ENCODE measurements at places on chromosomes 2 and 18.
A peak's percentile ranks its signal among the peaks of the same experiment; 100 is the strongest.

DNA sequence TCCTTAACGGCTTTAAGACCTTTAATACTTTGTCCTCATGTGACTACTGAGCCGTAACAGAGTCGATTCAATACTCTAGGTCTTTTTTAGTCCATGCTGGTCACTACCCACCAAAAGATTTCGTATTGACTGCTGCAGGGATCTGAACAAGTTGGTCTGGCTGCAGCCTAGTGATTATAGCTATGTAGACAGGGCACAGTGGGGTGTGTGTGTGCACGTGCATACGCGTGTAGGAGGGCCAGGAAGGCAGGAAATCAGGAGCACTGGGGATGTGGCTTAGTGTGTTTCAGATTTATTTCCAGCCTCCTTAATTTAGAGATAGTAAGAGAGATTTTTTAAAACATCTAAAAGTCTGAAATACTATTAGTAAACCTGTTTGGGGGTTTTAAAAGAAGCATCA lies 161.4 kb downstream of the MYO3B start:
- DNase-seq: no peak

DNA sequence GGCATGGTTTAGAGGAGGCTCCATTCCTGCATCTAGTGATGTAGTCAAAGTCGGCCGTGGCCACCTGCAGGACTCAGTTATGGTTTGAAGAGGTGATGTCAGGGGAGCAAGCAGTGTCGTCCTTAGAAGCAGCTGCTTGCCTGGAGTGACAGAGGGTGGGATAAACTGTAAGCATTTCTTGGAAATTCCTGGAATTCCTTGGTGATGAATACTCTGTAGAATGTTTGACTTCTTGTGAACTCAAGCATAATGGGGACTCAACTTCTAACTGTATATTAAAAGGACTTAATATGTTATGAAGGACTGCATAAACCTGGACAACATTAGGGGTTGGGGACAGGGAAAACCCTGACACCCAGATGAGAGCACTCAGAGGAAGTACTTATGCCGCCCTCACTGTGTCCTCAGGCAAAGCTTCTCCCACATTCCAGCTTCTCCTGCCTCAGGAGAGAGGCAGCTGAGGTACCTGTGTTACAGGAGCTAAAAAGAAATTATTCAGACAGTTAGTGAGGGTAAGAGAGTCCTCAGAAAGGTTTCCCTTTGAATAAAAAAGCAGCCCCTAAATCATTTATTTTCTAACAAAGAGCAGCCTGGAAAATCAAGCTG lies 459.9 kb upstream of the CELF4 start:
- DNase-seq: no peak

DNA sequence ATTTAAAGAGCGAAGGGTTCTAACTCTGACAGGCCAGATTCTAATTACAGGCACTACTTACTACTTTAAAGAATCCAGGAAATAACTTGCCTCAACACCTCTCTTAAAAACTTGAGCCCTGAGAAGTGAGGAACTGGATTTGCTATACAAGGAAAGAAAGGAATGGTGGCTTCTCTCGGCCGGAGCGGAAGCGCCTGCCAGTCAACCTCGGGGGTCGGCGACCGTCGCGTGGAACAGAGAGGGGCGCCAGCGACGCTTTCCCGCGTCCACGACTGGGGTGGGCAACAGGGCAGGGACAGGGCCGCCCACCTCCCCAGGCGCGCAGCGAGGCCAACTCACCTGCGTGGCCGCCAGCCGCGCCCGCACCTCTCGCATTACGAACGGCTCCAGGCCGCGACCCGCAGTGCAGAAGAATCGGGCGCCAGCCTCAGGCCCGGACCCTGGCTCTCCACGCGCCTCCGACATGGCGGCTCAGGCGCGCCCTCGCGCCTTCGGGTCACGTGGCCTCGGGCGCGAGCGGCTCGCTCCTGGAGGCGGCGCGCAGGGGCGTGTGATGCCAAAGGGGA lies at the start of gene THUMPD2:
TSS of gene THUMPD2 (minus strand) at position 484 of the 566 bp plus-strand sequence. CDS start at position 465, 19 bp downstream.
- DNase-seq: peak; percentile 72

GRCh38 chr2:24317491-24317920 lies 42.8 kb downstream of the ITSN2 start:
- no peak for DNase-seq

DNA sequence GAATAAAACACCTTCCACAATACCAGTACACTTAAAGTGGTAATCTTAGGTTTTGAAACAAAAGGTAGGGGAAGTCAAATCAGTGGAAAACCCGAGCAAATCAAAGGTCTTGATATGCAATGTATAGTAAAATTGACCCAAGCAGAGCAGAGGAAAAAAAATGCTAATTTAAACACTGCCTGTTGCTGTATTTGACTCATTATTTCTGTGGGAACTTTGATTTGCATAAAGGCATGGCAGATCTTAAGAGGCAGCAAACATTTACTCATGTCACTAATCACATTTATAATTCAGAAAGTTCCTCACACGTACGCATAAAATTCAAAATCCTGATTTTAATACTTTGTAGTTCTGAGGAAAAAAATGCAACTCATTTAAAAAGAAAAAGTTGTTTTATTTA lies 64.4 kb downstream of the IKZF2 start:
- DNase-seq: no peak

DNA sequence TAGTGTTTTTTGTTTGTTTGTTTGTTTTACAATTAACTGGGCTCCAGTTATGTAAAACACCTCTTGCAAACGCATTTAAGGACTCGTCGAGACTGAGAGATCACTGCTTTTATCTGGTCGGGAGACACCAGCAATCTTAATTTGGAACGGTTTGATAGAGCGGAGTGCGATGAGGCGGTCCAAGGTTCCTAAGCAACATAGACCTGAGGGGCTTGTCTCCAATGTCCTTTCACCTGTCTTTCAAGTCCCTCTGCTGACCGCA lies 729 bp upstream of the SELENOI start:
- DNase-seq: no peak

- no peak for DNase-seq
Observed at GRCh38 chr18:55777666-55778304, 189.8 kb upstream of the TCF4 start.

- no peak for DNase-seq
Observed at GRCh38 chr2:160169471-160169870, 30.6 kb downstream of the ITGB6 start.

DNA sequence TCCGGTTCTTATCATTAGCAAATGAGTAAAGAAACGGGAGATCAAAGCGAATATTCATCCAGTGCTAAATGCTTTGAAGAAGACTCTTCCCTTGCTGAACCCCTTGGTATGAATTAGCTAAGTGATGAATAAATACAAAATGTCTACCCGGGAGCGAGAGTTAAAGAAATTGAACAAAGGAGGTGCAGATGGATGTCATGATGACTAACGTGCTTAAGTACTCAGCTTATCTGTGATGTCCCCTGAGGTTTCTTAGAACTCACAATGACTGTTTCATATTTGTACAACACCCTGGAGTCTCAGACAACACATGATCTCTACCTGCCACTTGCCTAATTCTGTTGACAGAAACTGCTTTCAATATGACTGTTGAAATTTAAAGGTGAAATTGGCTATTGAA lies 148.5 kb downstream of the TMEM200C start:
- peak; percentile 85 for DNase-seq

GRCh38 chr18:48545757-48546321 lies 7.0 kb downstream of the CTIF start:
- DNase-seq: no peak

DNA sequence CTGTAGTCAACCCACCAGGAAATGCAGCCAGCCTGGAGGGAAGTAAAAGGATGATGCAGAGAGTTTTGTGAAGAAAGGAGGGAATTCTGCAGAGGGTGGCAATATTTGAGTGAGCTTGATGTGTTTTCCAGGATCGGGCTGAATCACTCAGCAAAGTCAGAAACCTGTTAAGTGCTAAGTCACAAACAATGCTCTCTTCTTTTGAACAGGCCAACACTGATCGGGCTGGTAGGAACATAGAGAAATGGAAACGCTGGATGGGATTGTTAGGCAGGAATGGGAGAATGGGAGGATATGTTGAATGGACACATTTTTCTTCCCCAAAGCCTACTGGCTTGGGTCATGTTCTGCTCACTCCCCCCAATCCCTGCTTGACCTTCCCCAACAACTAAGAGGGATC lies 36.6 kb downstream of the KCNS3 start:
- DNase-seq: no peak

GRCh38 chr2:21269382-21269781 lies 145.6 kb downstream of the TDRD15 start:
- DNase-seq: no peak

DNA sequence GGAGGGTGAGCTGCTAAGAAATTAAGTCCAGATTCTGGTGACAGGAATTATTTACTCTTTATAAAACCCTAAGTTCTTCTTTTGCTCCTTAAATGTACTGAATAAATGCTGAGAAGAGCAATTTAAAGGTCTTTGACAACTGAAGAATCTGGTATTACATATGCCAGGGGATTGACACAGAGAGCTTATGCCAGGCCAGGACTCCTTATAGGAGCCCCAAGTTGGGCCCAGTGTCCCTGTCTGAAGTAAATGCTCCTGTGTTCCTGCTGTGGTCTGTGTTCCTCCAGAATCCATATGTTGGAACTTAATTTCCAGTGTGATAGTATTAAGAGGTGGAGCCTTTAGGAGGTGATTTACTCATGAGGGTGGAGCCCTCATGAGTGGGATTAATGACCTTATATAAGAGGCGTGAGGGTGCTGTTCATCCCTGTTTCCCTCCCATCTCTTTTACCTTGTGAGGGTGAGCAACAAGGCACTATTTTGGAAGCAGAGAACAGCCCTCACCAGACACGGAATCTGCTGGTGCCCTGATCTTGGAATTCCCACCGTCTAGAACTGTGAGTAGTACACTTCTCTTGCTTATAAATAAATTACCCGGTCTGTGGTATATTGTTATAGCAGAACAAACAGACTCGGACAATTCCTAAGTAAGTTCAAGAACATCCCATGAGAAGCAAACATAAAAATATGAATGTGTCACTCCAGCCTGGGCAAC lies 39.8 kb downstream of the LYPD6 start:
- DNase-seq: no peak

GRCh38 chr2:229835596-229836283 lies 86.1 kb downstream of the TRIP12 start:
- no peak for DNase-seq

DNA sequence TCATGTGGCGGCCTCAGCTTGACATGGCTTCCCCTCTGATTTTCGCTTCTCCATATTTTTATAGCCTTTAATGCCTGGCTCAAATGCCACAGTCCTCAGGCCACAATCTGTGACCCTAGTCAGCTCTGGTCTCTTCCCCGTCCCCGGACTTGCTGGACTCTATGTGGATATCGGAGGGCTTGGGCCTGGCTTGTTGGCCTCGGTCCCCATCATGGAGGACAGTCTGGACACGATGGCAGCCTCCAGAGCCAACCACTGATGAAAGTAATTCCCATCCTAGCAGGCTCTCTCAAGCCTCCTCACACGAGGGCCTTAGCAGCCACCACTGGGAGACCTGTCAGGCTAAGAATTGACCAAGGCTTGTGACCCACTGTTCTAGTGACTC lies 61.6 kb downstream of the LPIN1 start:
- DNase-seq: no peak

GRCh38 chr18:23992941-23993280 lies 21.6 kb upstream of the TTC39C start:
- DNase-seq: no peak

- no peak for DNase-seq
Observed at GRCh38 chr2:239951129-239951734, 73.9 kb downstream of the NDUFA10 start.

DNA sequence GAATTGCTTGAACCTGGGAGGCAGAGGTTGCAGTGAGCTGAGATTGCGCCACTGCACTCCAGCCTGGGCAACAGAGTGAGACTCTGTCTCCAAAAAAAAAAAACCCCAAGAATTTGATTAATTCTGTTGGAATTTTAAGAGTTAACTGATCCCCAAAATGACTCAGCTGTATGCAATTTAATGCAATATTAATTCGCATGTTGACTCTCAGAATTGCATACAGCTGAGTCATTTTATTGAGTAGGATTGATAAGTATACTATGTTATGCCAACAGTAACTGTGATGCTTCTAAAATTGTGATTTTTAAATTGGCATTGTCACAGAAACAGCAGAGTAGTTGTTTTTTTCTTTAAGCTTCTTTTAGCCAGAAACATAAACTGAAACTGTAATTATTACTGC lies 19.6 kb downstream of the MSH2 start:
- DNase-seq: no peak

DNA sequence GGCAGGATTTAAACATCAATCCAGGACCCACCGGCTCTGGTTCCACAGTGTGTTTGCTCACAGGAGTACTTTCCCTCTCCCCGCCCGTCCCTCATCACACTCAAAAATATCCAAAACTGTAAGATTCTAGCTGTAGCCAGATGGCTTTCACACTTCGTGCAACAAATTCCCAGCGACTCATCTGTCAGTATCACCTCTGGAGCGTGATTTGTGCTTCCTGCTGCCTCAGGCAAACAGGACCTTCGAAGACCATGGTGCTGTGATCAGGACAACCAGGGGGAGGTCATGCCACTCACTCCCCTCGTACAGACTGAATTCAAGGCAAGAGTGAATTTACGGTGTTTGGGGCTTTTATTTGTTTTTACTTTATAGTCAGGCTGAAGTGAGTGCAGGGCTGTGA lies 154.5 kb upstream of the PID1 start:
- DNase-seq: no peak

DNA sequence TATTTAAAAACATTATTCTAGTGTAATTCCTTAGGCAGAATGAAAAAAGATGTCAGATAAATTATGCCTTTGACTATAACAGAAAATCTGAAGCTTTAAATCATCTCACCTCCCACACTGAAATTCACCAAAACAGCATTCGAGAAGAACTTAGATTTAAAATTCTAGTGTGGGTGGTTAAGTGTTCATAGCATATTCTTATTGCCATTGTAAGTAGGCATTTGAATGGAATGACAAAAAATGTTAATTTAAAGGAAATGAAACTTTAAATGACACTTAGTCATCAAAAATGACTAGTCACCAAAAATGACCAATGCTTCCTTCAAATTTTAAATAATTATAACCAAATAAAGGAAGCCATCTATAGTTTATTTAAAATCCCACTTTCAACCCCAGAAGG lies 7.0 kb upstream of the ZNF407 start:
- DNase-seq: no peak

DNA sequence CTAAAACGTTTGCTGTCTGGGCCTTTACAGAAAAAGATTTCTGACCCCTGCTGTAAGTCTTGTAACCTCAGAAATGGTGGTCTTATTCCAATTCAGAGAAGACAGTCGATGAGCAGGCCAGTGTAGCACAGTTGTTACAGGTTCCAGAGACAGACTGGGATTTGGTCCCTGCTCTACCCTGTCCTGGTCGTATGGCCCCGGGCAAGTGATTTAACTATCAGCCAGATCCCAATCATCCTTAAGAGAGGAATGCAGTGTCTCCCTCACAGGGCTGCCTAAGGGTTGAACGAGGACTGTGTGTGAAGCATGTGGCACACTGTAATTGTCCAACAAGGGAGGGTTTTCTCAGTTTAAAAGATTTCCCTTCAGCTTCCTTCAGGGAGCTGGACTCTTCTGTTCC lies 47.2 kb downstream of the HK2 start:
- no peak for DNase-seq

GRCh38 chr2:203706403-203706802 lies at the start of gene CD28:
Gene CD28, plus strand, starts transcription at chr2:203706639. Its CDS starts 58 bp downstream, at chr2:203706697.
- no peak for DNase-seq

DNA sequence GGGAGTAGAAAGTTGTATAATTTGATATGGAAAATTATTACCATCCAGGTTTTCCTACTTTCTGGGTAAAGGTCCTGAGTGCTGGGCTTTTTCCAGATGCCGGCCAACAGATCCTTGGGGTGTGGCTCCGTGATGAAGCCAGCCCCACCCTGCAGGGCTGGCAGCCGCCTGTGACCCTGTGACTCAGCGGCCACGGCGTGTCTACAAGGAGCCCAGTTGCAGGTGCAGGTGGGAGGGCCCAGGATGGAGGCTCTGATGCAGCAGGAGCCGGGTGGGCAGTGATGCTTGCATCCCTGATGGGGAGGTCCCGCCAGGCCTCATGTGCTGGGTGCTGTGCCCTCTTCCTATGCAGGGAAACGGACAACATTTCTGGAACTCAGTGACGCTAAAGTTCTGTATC lies 96.0 kb upstream of the ALKAL2 start:
- DNase-seq: no peak

Measured in NCI-H1436 (cell line).